ENCODE measurements at places on chromosomes 2 and 18.

- peak; percentile 34 for DNase-seq
Observed at GRCh38 chr18:74595431-74595830, 2.2 kb upstream of the ZNF407 start.

DNA sequence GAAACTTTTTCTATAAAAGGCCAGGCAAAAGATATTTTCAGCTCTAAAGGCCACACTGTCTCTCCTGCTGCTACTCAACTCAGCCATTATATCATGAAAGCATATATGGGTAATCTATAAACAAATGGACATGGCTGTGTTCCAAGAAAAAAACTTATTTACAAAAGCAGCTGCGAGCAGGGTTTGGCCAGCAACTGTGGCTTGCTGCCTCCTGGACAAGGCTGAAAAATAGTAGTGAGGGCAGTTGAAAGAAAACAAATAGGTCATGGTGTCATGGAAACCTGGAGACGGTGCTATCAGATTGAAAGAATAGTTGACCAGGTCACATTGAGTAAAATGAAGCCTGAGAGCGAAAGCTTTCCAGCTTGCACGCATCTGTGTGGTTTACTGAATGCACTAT lies 89.2 kb upstream of the LRATD1 start:
- DNase-seq, result no peak

DNA sequence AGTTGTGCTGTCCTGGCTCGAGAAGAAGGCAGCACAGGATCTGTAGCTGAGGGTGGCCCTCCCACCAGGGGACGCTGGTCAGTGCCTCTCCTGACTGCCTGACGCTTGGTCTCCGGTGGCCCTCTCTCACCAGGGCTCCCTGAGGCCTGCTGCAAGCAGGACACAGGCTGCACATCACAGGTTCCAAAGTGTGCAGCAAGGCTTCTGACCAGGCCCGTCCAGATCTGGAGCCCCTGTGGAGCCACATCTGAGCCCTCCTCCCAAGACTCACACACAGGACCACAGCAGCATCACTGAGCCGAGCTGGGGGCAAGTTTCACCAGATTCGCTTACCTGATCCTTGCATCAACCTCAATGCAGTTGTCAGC lies 12.1 kb downstream of the AMER3 start:
- DNase-seq, result no peak

DNA sequence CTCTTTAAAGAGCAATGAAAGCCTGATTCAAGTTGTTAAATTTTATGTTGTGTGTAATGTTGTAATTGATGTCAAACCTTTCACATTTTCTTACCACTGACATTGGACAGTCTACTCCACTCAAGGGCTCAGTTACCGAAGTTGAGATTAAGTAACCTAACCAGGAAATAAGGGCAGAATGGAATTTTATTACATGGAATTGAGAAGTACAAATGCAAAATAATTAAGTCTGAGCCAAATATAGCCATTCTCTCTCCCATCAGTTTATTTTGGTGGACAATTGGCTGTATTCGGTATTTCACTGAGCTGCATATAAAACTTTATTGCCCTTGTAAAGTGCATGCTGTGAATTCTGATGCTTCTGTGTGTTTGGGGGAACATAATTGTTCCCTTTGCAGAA lies 231.5 kb downstream of the TTC32 start:
- no peak for DNase-seq

- no peak for DNase-seq
Observed at GRCh38 chr2:64212801-64213321, 68.6 kb upstream of the PELI1 start.
